ENCODE measurements at places on chromosomes 6 and 20. TPM values are rescaled to one million over a fixed set of nuclear protein-coding genes. Genes with fewer than 3 reads are reported as not detected.
A peak's percentile ranks its signal among the peaks of the same experiment; 100 is the strongest.

- no peak for DNase-seq
Observed at GRCh38 chr20:59001449-59002171, 5.4 kb downstream of the CTSZ start.

- DNase-seq, result no peak
Observed at GRCh38 chr6:87822011-87822410, 120.0 kb upstream of the AKIRIN2 start.

- no peak for DNase-seq
Observed at GRCh38 chr20:57991211-57991881, 237.1 kb downstream of the ANKRD60 start.

GRCh38 chr6:54617730-54618129 lies 228.8 kb upstream of the FAM83B start:
- DNase-seq, result no peak

DNA sequence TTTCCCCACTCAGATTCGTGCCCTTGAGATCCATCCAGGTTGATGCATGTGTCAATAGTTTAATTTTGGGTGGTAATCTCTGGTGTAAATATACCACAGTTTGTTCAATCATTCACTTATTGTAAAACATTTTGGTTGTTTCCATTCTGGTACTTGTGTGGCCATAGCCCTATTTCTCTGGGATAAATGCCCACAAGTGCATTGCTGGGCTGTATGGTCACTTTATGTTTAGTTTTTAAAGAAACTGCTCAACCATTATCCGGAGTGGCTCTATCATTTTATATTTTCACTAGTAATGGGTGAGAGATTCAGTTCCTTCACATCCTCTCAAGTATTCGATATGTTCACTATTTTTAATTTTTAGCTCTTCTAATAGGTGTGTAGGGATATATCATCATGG lies 60.7 kb upstream of the RNF24 start:
- DNase-seq, result no peak

DNA sequence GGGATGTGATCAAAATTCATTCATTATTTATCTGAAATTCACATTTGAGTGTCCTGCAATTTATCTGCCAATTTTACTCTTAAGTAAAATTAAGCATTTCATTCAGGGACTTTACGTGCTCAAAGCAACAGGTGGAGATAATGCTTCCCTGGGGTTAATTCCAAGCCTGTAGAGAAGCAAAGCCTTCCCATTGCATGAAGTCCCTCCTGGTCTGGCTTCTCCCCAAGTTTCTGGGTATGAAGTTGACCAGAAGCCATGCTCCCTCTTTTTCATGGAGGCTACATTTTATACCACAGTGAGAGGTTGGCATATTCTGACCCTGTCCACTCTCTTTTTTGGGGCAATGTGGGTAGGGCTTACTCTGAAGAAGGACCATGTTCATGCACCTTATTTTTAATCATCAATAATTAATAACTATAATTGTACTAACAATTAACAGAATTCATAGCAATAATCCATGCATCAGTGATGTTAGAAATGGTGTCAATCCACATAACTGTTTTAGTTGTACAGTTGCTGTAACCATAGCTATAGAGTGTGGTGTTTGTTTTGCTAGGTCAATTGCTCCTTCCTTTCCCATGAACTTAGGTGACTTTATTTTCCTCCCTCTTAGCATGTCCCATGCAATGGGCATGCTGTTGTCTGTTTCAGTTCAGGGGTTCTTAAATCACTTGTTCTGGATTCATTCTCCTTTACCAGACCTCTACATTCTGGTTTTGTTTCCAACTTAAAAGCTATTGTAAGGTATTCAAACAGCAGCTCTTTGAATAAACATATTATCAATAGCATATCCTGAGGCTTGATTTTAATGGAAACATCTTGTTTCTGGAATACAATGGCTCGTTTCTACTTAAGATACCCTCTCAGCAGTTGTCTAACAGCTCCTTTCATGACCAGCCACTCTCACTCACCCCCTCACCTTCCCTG lies 1.5 kb downstream of the LAMA4 start:
- DNase-seq, result no peak

- DNase-seq, result no peak
Observed at GRCh38 chr20:6703047-6703446, 64.4 kb upstream of the BMP2 start.

- DNase-seq, result no peak
Observed at GRCh38 chr6:398558-399078, 7.1 kb downstream of the IRF4 start.

DNA sequence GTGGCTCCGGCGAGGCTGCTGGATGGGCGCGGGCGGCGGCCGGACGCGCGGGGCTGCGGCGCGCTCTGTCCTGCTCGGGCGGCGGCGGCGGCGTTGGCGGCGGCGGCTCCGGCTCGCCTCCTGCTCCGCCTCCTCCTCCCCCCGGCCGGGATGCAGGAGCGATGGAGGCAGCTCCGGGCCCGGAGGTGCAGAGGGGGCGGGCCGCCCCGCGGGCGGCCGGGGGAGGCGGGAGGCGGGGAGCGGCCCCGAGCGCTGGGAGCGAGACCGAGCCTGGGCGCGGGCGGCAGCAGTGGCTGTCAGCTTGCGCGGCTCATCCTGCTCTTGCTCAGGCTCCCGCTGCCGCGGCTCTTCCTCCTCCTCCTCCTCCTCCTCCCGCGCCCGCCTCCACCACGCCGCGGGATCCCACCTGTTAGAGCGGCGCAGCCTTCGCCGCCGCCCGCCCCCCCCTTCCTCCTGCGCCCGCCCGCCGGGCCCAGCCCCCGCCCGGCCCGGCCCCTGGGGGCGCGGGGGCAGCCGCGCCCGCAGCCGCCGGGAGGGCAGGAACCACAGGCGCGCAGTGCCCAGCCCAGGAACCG lies at the start of gene NOL4L:
Gene NOL4L (minus strand): TSS at position 323 of the 575 bp plus-strand sequence. CDS start 443 bp downstream, outside the sequence.
- DNase-seq, result peak; percentile 24

DNA sequence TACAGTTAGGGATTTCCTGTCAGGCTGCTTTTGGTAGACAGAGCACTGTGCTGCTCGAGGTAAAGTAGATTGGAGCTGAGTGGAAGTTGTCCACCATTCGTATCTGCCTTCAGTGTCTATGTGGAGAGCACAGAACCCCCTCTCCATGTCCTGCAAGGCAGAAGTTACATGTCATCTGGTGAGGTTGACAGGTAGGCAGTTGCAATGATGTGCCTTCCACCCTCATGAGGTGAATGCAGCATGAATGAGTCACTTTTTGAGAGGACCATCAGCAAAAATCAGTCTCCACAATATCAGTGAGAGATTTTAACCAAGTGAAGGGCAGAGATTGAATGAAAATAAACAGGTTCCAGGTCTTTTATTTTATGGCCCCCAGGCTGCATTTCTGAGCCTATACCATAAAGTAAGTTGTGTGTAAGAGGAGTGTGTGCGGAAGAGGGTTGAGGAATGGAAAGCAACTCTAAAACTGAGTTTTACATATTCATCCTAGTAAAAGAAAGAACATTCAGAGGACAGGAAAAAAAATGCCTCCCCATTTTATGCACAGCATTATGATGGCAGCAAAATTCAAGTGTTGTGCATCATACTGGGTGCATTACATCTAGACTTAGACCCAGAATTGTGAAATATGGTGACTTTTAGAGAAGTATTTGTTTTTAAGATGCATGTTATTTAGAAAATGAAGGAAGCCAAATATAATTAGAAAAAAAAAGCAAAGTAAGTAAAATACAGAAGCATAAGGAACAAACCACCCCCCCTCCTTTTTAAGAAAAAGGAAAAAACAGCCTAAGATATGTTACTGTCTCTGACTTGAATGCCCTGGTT lies 15.8 kb downstream of the TRAPPC3L start:
- no peak for DNase-seq

DNA sequence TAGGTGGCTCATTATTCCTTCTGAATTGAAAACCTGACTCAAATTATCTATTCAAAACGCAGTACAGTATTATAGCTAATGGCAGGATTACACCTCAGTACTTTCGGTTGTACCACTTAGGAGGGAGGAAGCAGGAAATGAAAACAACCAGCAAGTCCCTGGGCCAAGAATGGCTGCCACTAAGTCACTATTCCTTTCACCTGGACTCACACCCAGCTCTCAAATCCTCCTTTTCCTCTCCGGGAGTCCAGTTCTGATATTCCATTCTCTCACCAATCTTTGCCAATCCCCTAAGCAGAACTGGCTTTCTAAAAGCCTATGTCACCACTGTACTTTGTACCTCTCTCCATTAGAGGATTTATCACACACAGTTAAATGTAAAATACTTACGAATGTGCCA lies 20.6 kb downstream of the TMEM242 start:
- DNase-seq, result no peak

DNA sequence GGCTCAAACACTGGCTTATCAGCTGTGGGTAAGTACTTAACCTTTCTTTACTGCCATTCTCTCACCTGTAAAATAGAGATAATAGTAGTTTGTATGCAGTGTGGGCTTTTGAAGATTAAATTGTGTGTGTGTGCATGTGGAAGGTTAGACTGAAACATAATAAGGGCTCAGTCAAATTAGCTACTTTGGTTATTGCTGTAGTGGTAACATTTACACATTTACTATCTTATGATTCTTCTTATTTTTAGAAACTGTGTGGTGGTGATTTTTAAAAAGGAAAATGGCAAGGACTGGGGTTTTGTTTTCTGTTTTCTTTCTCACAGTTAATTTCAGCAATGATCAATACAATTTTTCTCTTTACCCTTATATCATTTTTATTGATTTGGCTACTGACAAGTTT lies 206.9 kb downstream of the NKAIN2 start:
- DNase-seq, result no peak

DNA sequence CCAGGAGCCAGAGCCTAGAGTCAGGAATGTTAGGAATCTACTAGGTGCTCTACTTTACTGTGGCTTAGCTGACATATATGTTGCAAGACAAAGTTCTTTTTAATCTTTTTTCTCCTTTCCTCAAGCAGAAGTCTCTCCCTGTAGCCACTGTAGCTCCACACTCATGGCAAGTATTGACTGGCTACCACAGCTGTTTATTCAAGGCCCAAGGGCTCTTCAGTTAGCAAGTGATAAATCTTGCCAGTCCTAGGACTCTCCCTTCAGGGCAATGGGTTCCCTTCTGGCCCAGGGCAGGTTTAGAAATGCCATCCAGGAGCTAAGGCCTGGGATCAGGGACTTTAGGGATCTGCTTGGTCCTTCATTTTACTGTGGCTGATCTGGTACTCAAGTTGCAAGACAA lies 82.0 kb upstream of the TNFRSF21 start:
- DNase-seq, result no peak

DNA sequence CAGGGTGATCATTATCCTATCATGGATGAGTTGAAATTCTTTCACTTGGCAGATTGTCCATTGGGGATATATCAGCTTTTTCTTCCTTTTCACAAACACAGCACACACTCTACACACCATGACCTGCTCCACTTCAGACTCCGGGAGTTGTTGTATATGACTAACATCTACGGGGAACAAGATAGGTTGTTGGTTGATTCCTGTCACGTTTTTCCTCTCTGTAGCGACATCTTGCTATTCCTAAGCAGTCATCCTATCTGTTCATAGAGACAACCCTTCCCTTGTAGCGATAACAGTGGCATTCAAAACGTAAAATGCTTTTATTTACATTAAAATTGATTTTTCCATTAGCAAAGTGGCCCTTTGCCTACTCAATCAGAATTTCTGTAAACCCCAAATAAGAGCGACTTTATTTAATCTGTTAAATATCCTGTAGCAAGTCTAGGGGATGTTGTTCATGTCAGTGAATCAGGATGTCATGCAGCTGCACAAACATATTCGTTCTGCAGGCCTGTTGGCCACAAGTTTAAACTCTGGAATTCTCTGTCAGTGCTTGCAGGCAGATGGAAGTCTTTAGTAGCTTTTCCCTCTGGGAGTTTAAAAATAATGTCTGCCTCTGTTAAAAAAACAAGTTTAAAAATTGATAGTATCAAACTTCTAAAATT lies 23.1 kb downstream of the PHACTR2 start:
- DNase-seq, result no peak

GRCh38 chr6:27260369-27260768 lies 12.9 kb downstream of the PRSS16 start:
- no peak for DNase-seq

- DNase-seq, result no peak
Observed at GRCh38 chr6:117976030-117976651, 69.1 kb downstream of the SLC35F1 start.

DNA sequence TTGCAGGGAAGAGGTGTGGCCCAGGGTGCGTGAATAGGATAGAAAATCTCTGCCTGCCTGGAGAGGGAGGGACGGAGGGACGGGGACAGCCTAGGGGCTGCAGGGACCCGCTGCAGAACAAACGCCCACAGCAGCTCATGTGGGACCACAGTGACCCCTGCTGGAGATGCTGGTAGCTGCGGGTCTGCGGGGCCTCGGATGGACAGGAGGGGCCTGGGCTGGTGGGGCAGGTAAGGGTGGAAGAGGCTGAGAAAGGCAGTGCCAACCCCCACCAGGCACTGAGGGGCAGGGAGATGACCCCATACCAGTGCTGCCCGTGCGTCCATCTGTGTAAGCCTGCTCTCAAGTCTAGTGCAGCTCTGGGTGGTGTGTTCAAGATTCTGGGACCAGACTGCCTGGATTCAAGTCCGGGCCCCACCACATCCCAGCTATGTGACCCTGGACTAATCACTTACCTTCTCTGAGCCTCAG lies 39.4 kb downstream of the KIAA1755 start:
- peak; percentile 40 for DNase-seq

ADGB gene
- not detected for total RNA-seq

PLA2G7 gene
- not detected for total RNA-seq

COL9A3 gene
- 0.32 TPM for total RNA-seq

TMEM242 gene
- 11.9 TPM for total RNA-seq

COL11A2 gene
- 0.37 TPM for total RNA-seq

CST4 gene
- not detected for total RNA-seq

SIRPA gene
- not detected for total RNA-seq

MLIP gene
- not detected for total RNA-seq

ARMC12 gene
- total RNA-seq, result 0.89 TPM

NMBR gene
- total RNA-seq, result not detected

PPIL6 gene
- total RNA-seq, result not detected

ZBP1 gene
- total RNA-seq, result 0.32 TPM

NOX3 gene
- not detected for total RNA-seq

SNX3 gene
- total RNA-seq, result 73.4 TPM
